ENCODE measurements at places on chromosomes 2 and 18.

- DNase-seq, result no peak
Measured at GRCh38 chr2:176967911-176968450, 244.6 kb upstream of the HNRNPA3 start.

DNA sequence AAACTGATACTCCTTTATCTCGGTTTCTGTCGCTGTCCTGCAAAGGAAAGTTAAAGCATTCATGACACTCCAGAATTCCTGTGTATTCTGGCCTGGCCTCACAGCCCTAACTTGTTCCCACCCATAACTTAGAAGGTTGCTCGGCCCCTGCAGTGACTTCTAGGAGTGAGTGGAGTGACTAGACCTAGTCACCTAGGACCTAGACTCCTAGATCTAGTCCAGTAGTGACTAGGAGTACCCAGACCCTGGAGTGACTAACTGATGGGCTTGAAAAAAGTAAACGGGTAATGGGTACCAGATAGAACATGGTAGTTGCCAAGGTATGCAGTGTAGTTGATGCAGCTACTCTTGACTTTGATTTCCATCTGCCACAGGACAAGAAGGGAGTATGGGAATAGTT, 181.8 kb downstream of the MYO1B start:
- DNase-seq, result no peak

- no peak for DNase-seq
Measured at GRCh38 chr2:121376535-121377250, 91.7 kb upstream of the TFCP2L1 start.

GRCh38 chr18:45708831-45709230, 15.2 kb upstream of the SLC14A1 start:
- DNase-seq, result no peak

GRCh38 chr2:198452327-198452726, 647.9 kb downstream of the PLCL1 start:
- DNase-seq, result no peak
